ENCODE measurements at places on chromosomes 16 and 17.

GRCh38 chr17:7982666-7983065 lies 19.7 kb upstream of the GUCY2D start:
- DNase-seq = no peak

DNA sequence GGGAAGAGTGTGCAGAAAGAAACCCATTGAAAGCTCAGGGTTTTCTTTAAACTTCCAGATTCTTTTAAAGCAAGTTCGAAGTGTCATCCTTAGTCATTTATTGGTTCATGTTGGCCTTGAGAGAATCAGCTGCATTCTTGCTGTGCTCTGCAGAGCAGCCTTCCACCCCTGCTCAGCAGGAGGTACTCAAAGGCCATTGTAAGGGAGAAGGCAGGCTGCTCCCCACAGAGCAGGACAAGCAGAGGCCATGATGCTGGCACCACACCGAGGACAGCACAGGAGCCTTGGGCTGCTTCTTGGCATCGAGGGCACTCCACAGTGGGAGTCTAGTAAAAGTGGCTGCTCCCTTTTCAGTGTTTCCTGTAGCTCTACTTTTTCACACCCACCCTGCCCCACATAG lies 29.6 kb downstream of the NMT1 start:
- DNase-seq = no peak

DNA sequence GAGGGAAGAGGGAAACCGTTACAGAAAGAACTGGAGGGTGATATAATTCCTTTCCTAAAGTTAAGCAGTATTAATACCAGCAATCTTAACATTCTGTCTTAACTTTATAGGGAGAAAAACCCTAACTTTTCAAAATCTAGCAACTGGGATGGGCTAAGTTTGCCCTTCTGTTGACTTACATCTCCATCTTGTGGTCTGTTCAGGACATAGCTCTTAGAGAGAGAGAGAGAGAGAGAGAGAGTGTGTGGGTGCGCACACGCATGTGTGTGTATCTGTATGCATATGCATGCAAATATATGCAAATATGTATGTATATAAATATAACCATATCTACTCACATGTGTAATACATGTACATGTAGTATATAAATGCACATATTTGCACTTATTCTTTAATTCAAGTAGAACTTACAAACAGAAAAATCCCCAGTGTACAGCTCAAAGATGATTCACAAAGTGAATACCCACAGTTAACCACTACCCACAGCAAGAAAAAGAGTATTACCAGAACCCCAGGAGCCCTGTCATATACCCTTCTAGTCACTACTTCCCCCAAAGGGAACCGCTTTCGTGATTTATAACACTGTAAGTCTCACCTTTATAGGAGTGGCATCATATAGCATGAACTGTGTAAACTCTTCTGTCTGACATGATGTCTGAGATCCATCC lies 46.5 kb downstream of the STX8 start:
- DNase-seq = no peak

- no peak for DNase-seq
Measured at GRCh38 chr16:17926866-17927399, 409.6 kb downstream of the NPIPA8 start.

GRCh38 chr16:56743840-56744239 lies 13.9 kb downstream of the NUP93 start:
- no peak for DNase-seq

GRCh38 chr17:75487351-75488070 lies 27.8 kb downstream of the CASKIN2 start:
- no peak for DNase-seq

DNA sequence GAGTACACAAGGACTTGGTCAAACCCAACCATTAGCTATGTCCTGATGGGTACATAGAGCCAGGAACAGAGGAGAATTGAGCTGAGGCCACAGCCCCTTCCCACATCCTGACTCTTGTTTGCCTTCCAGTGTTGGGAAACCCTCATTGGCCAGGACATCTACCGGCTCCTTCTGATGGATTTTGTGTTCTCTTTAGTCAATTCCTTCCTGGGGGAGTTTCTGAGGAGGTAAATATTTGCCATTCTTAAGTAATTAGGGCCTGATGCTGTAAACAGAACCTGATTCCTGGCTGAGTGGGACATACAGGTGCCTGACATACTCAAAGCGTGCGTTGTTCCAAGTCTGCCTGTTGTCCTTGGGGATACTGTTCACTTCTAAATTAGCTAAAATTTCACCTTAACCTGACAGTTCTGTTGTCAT lies 42.6 kb downstream of the GDE1 start:
- no peak for DNase-seq

DNA sequence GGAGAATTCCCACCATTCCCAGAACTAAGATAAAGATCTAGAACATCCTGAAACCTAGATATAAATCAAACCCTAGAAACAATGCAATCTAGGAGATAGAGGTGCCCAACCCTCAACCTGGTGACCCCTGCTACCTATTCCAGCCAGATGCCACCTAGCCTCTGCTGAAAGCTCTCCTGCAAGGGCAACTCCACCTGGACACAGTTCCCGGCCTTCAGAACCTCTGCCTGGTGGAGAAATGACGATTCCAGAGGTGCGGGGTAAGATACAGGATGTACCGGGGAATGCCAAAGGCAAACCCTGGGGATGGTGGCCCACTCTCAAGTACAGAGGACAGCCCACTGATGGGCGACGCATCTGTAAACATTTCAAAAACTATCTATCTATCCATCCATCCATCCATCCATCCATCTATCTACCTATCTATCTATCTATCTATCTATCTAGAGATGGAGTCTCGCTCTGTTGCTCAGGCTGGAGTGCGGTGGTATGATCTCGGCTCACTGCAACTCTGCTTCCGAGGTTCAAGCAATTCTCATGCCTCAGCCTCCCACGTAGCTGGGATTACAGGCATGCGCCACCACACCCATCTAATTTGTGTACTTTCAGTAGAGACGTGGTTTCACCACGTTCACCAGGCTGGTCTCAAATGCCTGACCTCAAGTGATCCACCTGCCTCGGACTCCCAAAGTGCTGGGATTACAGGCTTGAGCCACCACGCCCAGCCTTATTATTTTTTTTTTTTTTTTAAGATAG lies 19.0 kb downstream of the MEAK7 start:
- DNase-seq = no peak

GRCh38 chr17:27233059-27233458 lies 60.9 kb upstream of the WSB1 start:
- no peak for DNase-seq

DNA sequence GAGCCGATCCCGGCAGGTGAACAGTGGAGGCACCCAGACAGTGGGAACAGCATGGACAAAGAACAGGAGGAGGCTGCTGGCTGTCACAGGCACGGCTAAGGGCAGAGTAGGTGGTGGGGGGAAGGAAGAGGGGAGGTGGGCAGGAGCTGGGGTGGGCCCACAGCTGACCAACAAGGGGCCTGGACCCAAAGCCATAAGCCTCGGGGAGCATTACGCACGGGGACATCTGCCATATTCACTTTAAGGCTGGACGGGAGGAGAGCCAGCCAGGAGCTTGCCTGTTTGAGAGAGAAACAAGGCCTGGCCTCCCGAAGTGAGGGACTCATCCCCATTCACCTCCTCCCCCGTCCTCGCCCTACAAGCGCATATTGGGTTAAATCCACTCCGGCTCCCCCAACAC lies 19.6 kb upstream of the HAP1 start:
- DNase-seq = no peak

GRCh38 chr17:80704894-80705293 lies 160.3 kb downstream of the RPTOR start:
- DNase-seq = no peak

DNA sequence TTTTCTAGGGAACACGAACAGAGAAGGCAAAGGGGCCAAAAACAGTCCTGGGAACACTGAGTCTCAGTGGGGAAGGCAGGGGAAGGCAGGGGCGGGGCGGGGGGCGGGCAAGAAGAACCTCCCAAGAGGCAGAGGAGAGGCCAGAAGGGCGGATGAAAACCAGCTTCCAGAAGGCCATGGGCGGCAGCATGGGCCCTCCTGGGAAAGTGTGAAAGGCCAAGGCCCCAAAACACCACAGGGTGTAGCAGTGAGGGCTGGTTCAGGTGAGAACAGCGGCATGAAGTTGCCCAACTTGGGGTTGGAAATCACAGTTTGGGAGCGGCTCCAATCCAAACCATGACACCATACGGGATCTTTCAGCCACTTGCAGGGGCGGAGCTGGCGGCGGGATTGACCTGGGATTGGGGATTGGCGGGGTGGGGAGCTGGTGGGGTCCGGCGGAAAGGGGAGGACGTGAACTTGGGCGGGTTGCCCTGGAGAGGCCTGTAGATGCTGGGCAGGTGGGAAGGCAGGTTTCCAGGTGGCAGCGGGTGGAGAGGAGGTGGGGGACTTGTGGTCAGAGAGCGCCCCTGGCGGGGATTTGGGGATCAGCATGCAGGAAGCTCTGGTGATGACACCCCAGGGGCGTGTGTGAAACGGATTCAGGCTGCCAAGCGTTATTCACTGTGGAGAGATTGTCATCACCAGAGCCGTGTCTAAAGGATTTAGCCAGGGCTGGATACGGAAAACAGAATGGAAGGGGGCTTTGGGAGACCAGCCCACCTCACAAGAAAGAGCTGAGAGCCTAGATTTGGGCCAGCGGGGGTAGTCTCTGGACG lies 80.9 kb downstream of the ARHGAP23 start:
- peak; percentile 62 for DNase-seq

DNA sequence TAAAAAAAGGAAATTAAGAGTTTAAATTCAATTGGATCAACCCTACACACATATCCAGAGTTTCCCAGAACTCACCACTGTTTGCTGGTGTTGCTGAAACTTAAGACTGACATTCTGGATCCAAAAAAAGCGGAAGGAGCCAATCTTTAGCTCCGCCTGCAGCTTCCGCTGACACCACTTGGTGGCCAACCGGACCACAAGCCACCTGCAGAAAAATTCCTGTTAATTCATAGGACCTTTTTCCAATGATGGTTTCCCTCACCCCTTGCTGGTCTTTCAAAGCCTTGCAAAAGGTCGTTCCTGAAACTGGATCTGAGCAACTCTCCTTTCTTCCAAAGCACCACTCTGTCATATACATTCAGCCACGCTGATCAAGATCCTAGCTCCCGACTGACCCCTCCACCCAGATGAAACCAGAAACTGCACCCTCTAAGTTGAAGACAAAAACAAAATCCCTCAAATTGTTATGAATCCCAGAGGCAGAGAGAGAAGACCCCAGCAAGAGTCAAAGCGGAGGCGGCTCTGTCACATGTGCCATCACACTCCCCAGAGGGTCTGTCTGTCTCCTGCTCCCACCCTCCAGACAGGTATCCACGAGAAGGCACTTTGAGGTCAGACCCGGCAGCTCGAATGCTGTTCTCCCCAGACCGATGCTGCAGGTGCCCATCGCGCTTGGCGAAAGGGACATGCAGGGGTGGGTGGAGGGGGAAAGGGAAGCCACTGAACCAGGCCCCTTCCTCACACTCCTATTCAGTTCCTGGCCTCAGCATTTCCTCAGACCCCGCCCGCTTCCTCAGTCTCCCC lies 773 bp downstream of the BLTP2 start:
- DNase-seq = no peak

- no peak for DNase-seq
Measured at GRCh38 chr17:75475851-75476250, 19.4 kb downstream of the TMEM94 start.

- DNase-seq = no peak
Measured at GRCh38 chr16:15835136-15835878, 21.5 kb downstream of the MYH11 start.

- DNase-seq = peak; percentile 30
Measured at GRCh38 chr16:3157229-3158025, 22.6 kb downstream of the ZNF213 start.

DNA sequence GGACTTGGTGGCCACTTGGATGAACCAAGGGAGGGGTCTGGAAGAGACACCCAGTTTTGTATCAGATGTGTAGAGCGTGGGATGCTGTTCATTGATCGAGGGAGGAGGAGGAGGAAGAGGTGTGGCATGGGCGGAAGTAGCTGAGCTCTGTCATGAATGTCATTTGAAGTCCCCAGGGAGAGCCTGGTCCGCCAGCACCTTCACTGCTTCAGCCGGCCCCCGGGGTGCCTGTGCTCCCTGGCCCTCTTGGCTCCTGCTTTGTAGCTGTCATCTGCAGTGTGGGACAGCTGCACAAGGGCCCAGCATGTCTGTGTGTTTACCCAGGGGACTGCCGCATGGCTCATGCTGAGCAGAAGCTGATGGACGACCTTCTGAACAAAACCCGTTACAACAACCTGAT lies 75.4 kb upstream of the RBL2 start:
- no peak for DNase-seq

DNA sequence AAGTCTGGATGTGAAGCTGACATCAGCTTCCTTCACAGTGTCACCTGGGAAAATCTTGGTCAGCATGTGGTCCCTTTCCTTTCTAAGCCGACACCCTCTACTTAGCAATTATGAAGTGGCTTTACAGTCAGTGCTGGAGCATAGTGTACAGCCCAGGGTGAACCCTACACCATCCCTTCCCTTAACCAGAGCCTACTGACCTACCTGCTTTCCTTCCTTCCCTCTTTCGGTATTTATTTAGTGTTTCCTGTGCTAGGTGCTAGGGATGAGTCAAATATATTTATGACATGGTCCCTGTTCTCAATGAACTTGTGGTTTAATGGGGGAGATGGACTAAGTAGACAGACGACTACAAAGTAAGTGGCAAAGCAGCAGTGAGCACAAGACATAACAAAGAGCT lies 77.5 kb downstream of the CDK5R1 start:
- no peak for DNase-seq

- DNase-seq = no peak
Measured at GRCh38 chr16:86189934-86190333, 291.0 kb downstream of the IRF8 start.

- DNase-seq = no peak
Measured at GRCh38 chr17:79742951-79743476, 12.3 kb downstream of the ENPP7 start.

GRCh38 chr16:24999088-24999670 lies 16.0 kb downstream of the ARHGAP17 start:
- no peak for DNase-seq

- DNase-seq = no peak
Measured at GRCh38 chr17:55340686-55341085, 75.9 kb downstream of the HLF start.

GRCh38 chr16:86511317-86512161 lies 1.2 kb downstream of the FOXF1 start:
- no peak for DNase-seq

- no peak for DNase-seq
Measured at GRCh38 chr16:49620158-49620868, 235.6 kb downstream of the ZNF423 start.

- no peak for DNase-seq
Measured at GRCh38 chr17:29154516-29155226, 25.5 kb downstream of the MYO18A start.

- no peak for DNase-seq
Measured at GRCh38 chr17:31472137-31472536, 80.7 kb downstream of the RAB11FIP4 start.

- DNase-seq = no peak
Measured at GRCh38 chr16:74455619-74456289, 34.5 kb upstream of the CLEC18B start.

DNA sequence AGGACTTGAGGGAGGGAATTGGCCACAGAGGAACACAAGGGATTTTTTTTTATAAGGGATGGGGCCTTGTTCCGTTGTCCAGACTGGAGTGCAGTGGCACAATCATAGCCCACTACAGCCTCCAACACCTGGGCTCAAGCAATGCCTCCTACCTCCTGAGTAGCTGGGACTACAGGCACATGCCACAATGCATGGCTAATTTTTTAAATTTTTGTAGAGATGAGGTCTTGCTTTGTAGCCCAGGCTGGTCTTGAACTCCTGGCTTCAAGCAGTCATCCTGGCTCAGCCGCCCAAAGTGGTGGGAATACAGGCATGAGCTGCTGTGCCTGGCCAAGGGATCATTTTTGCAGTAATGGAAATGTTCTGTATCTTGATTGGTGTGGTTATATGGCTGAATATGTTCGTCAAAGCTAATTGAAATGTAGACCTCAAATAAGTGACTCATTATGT lies 56.9 kb downstream of the VMP1 start:
- DNase-seq = no peak
